NCI-H1417 (cell line): ENCODE measurements at places on chromosomes 1 and 21.

- DNase-seq = no peak
Measured at GRCh38 chr1:41805771-41806471, 112.8 kb downstream of the HIVEP3 start.

GRCh38 chr1:13224480-13225060, 1.4 kb downstream of the PRAMEF18 start:
- DNase-seq = no peak

DNA sequence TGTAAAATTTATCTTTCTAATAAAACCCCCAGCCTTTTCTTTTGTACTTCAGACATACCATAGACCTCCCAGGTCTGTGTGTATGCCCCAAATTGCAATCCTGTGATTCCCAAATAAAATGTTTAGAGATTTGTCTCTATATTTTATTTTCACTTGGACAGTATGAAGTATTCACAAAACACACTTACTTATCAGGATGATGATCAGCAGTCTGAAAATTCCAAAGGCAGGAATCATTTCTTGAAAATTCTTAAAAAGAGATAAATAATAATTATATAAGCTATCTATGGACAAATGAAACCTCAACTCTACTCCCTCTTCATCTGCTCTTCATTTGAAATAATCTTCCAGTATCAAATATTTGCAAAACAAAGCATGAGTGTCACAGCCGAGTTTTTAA, 11.6 kb upstream of the GJA9 start:
- DNase-seq = no peak

DNA sequence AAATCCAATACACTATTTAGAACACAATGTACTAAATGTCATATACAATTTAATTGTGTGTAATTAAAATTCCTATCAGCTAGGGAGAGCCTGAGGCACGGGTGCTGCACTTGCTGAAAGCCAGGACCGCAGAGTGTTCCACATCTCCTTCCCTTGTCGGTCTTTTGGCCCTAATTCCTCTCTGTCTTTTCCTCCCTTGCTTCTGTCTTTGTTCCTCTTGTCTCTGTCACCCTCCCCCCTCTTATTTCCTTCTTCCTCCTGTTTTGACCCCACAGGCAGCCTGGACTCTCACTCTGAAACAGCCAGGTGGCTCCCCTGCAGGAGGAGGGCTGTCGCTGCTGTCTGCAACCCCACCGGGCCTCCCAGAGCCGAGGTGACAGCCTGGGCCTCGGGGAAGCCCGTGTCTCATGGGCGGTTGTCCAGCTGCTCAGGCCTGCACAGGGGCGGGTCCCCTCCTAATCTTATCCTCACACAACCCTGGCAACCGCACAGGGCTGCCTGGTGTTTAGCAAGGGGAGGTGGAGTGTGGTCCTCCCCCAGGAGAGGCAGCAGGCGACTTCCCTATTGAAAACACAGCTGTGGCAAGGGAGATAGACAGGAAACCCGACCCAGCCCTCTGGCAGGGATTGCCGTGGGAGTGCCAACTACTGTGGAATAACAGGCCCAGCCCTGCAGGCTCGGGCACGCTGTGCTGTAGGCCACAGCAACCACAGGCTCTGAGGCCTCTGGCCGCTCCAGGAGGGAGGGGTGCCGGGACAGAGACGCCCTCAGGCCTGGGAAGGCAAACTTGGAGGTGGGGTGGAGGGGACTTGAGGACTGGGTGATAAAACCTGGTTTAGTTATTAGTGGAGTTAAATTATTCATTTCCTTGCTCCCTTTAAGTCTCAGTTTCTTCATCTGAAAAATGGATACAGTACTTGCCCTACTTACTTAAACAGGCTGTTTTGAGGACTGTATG, 68.8 kb upstream of the WDR26 start:
- peak; percentile 87 for DNase-seq

DNA sequence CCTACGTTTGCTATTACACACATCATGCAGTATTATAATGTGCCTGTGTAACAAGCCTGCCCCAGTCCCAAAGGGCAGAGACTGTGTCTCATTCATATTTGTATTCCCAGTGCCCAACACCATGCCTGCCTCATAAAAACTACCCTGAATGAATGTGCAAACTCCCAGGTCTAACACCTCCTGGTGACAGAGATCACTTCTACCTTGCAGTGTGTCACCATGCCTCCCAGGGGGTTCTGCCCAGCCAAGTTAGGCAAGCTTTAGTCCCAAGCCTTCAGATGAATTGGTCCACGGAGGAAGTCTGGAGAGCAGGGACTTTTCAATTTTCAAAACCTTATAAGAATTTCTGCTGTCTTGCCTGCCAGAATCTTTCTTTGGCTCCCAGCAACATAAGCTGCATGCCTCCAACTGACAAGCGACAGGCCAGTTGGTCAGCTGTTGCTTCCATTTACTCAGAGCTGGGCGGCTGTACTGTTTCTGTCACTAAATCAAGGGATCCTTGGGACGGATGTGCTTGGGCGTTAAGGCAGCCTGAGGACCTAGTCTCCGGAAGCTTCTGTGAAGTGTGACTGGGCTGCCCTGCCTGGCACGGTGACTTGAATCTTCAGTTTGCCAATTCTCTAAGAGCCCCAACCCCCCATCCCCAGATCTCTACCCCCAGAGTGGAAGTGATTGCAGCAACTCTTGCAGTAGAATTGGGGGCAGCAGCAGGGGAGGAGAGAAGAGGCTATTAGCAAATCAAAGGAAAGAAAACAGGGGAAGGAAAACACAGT, 1.2 kb downstream of the RXRG start:
- no peak for DNase-seq

- no peak for DNase-seq
Measured at GRCh38 chr21:36076878-36077655, 7.2 kb downstream of the CBR1 start.

GRCh38 chr1:169696273-169697100, 14.9 kb downstream of the SELL start:
- DNase-seq = no peak
